Activated T-cell treated with anti-CD3 and anti-CD28 coated beads for 48 hours (primary cell): ENCODE measurements at places on chromosomes 7 and 10.

- no peak for DNase-seq
Observed at GRCh38 chr10:108583877-108584276, 1339.4 kb downstream of the XPNPEP1 start.

GRCh38 chr7:95933618-95934017 is 161.3 kb downstream of the DYNC1I1 start:
- no peak for DNase-seq

- peak; percentile 23 for DNase-seq
Observed at GRCh38 chr10:1358860-1359625, 302.9 kb downstream of the WDR37 start.

- no peak for DNase-seq
Observed at GRCh38 chr10:48976196-48976595, 36.6 kb upstream of the LRRC18 start.

- no peak for DNase-seq
Observed at GRCh38 chr7:39045231-39045630, 67.5 kb downstream of the POU6F2 start.

GRCh38 chr10:63573068-63573697 is 52.0 kb downstream of the REEP3 start:
- DNase-seq: no peak

DNA sequence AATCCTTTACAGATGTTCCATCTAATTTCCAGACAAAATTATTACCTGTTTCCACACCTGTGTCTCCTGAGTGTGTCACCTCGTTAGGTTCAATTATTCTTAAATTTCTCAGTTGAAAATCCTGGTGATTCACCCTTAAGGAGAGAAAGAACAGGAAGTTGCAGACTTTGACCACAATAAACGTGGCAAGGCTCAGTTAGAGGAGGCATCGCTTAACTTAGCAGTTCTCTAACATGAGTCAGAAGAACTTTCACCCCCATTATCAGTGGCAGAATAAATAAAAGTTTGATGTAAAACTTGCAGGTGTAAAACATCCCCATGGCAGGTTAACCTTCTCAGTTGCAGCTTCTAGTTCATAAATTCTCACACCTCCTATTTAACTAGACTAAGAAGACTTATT is 8.3 kb downstream of the XPNPEP1 start:
- no peak for DNase-seq

- no peak for DNase-seq
Observed at GRCh38 chr10:23157691-23158369, 34.3 kb upstream of the PTF1A start.

DNA sequence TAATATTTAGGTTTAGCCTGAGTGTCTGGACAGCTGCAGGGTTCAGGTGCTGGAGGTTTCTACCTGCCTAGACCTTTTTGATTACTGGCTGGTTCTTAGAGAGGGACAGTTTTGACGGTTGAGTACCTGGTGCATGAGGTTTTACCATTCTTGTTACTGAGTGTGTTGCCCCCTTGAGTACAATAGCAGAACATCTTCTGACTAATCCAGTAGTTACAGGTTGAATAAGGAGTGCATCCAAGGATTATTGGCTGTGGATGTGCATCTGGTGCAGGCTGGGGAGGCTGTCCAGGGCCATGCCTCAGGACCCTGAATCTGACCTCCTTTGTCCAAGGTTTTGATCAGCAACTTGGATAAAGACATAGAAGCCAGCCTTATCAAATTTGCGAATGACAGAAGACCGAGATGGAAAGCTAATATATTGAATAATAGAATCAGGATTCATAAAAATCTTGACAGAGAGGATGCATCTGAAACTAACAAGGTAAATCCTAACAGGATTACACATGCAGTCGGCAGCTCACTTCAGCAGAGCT is 23.1 kb downstream of the PLPP4 start:
- DNase-seq: no peak

- no peak for DNase-seq
Observed at GRCh38 chr10:77016278-77016815, 621.3 kb downstream of the KCNMA1 start.

DNA sequence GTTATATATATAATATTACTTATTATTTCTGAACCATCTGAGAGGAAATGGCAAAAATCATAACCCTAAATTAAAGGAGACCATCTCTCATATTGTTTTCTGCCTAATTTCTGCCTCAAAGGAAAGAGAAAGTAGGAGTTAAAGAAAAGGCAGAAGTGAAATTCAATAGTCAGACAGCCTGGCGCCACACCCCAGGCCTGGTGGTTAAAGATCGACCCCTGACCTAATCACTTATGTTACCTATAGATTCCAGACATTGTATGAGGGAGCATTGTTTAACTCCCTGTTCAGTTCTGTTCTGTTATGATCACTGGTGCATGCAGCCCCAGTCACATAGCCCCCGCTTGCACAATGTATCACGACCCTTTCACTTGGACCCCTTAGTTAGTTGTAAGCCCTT is 24.9 kb upstream of the CHST3 start:
- DNase-seq: no peak

DNA sequence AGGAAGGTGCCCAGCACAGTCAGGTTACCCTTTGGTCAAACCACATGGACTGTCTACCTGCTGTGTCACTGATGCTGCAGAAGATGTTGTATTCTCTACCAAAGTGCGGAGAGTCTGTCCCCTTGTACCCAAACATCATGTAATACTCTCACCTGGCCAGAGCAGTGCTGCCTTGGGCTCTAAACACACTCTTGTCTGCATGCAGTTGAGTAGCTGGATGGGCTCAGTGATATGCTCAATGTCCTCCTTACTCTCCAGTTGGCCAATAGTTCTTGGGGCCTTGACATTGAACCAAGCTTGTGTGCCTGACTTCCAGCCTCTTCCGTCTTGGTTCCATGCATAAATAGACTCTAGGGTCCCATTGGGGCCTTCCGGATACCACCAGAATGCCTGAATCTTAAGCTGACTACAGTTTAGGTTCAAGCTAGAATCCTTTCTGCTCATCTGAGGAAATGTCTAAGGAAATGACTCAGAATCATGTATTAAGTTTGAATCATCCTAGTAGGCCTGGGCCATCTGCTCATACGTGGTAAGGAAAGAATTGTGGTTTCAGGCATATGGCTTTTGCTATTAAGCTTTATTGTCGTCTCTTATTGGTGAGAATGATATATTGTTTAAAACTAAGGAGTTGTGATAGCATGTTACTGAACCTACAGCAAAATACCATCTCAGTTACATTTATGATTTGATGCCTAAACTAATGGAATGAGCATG is 118.0 kb downstream of the OTUD1 start:
- DNase-seq: no peak

- DNase-seq: no peak
Observed at GRCh38 chr7:24721481-24722001, 35.7 kb downstream of the GSDME start.

GRCh38 chr10:97384641-97385040 is 16.5 kb downstream of the RRP12 start:
- no peak for DNase-seq

- no peak for DNase-seq
Observed at GRCh38 chr10:113620936-113621335, 42.9 kb downstream of the NRAP start.

GRCh38 chr10:105650306-105650705 is 1009.2 kb downstream of the SORCS3 start:
- no peak for DNase-seq

DNA sequence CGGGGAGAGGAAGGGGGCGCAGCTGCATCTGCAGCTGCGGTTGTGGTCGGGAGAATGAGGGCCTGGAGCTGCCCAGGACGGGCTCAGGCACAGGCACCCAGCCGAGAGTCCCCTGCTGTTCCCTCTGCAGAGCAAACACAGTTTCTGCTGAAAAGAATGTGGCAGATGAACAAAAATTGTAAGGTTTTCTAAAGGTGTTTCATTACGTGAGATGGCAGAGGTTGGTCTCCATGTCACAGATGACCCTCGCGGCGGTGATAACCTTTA is 456.2 kb downstream of the DNAJB6 start:
- DNase-seq: no peak

DNA sequence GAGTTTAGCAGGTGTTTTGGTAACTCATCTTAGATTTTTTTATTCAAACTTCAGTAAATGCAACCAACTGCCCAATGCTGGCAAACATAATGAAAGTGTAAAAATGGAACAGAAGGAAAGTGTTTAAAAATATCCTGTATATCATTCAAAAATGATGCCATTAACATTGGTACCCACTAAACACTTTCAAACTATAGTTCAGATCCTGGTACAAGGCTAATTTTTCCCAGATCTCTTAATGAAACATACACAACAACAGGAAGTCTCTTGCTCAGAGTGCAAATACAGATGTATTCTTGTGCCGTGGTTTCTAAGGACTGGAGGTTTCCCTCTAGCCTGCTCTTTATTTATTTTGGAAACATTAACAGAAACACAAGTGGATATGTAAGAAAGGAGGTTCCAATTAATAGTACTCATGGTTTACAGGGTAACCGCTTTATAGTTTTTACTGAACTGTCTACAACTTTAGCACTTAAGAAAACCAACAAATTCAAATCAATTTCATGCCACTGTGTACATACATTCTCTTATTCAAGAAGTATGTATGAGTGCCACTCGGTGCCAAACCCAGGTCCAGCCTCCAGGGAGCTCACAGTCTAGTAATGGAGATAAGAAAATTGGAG is 176.0 kb upstream of the AKR1E2 start:
- no peak for DNase-seq

- DNase-seq: no peak
Observed at GRCh38 chr10:74543276-74543675, 283.1 kb upstream of the KAT6B start.

DNA sequence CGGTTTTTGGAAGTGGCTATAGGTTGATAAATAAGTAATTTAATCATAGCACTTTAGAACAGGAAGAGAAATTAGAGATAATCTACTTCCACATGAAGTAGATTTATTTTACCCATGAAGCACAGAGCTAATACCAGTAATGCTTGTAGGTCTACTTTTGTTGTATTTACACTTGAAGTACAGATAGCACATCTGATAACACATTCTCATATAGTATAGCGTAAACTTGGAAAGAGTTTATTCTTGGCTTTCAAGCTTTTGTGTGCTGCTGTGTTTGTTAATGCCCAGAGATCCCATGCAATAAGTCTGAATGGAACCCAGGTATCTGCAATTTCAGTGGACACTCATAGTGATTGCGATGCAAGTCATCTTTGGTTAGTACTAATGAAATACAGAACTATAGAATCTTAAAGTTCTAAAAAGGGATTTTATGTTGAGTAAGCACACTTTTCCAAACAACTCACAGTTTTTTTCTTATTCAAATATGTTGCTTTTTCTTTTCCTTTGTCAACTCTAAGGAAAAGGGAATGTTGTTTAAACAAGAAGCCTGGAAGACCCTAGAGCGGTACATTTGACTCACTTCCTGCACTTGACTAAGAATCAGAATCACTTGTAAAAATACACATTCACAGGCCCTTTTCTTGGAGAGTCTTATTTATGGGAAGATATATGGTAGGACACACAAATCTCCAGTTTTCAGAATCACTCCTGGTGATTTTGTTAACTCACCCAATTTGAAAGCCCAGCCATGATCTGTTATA is 105.8 kb downstream of the GNAI1 start:
- DNase-seq: no peak

GRCh38 chr7:90613088-90613498 is 17.0 kb downstream of the CDK14 start:
- DNase-seq: no peak

GRCh38 chr10:99394761-99395386 is 35.5 kb downstream of the GOT1 start:
- no peak for DNase-seq

- DNase-seq: no peak
Observed at GRCh38 chr7:101245147-101245668, 327 bp upstream of the FIS1 start.

DNA sequence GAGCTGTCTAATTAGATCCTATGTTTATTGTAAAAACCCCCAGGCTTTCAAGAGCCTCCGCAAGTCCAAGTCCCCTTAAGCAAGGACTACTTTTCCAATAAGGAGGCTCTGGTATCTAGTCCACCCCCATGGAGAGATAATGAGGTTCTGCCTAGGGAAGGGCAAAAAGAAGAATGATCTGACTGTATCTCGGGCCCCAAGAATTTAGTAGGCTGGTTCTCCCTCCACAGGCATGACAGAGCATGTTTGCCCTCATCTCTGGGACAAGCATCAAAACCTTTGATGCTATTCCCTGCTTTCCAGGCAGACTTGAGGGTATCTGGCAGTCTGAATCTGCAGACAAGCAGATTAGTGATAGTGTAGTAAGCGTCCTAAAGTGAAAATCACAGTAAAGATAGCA is 19.0 kb downstream of the ABCB1 start:
- DNase-seq: no peak

DNA sequence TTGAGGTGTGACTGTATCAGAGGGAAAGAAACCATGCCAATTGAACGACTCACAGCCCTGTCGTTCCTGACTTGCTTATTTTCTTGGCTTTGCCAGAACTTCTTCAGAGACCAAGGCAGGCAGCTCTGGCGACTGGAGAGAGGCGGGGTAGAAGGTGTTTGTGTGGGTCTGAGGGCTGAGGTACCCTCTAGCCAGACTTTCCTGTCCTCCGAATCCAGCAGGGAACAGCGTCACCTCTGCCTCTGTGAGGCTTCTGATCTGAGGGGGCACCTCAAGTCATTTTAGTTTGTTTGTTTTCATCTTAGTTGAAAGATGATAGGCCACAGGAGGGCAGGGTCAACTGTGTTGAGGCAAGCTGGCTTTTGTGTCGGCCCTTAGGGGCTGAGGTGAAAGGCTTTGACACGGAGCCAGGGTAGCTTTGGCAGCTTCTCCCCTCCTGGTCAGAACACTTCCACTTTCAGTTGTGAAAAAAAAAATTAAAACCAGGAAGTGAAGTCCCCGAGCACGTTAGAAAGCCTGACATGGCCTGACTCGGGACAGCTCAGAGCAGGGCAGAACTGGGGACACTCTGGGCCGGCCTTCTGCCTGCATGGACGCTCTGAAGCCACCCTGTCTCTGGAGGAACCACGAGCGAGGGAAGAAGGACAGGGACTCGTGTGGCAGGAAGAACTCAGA is 1.9 kb downstream of the ACSL5 start:
- DNase-seq: peak; percentile 14

- no peak for DNase-seq
Observed at GRCh38 chr7:30922596-30922995, 10.9 kb downstream of the AQP1 start.

DNA sequence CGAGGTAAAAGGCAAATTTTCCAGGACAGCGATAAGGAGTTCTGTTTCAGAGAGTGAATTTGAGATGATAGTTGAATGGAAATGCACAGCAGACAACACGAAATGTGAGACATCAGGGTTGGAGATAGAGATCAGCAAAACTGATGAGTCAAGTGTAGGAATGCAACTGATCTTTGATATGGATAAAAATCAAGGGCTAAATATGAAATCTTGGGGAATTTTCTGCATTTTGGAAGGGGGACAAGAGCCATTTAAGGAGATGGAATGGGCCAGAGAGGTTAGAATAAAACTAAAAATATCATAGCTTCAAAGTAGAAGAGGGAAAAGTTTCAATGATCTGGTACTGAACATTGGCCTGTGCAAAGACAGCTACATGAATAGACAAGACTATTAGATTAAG is 11.5 kb downstream of the CISD1 start:
- no peak for DNase-seq

- no peak for DNase-seq
Observed at GRCh38 chr7:157329447-157329846, 7.4 kb upstream of the DNAJB6 start.
